ACHN (cell line): ENCODE measurements at places on chromosomes 7 and 10.

GRCh38 chr10:129946859-129947258, 17.2 kb downstream of the EBF3 start:
- no peak for DNase-seq

DNA sequence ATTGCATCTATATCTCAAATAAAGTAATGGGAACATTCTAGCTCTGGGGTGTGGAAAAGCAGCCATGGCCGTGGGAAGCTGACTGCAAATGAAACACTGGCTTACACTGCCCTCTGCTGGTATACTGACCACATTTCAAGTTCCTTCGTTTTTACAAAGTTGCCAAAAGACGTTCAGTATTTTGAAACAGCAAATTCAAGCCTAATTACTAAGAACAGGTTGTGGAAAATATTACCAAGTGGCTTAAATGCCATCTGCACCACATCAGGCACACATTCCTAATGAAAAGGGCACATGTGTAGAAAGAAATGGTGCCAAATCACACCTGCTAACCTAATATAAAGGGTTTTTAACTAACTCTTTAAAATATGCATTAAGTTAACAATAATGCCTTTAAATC, 83.9 kb downstream of the JAZF1 start:
- peak; percentile 70 for DNase-seq

GRCh38 chr10:122115874-122116273, 126.9 kb downstream of the TACC2 start:
- no peak for DNase-seq

- DNase-seq: no peak
Observed at GRCh38 chr7:36951257-36951697, 227.0 kb upstream of the AOAH start.

GRCh38 chr7:155358066-155358947, 60.6 kb downstream of the INSIG1 start:
- DNase-seq: no peak

DNA sequence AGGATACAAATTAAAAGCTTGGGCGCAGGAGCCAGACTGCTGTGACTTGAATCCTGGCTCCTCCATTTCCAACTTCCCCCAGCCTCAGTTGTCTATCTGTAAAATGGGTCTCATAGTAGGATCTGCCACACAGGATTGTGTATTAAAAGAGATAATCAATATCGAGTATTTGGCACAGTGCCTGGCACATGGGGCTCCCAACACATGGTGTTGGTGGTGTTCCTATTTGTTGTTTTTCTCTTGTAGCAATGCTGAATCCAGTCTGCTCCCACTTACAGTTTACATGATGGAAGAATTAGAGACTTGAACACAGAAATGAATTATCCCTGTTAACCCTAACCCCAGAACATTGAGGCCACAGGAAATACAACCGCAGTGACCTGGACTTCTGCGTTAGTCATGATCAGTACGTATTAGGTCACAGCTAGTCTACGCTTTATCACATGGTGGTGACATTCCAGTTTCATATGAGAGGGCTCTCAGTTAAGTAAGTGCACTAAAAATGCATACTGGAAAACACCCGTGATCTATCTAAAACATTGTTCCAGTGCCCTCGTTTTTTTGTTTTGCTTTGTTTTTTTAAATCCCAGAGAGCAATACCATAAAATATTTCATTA, 169.5 kb upstream of the KLF14 start:
- DNase-seq: peak; percentile 88

- DNase-seq: no peak
Observed at GRCh38 chr10:117926491-117926890, 120.2 kb downstream of the RAB11FIP2 start.

DNA sequence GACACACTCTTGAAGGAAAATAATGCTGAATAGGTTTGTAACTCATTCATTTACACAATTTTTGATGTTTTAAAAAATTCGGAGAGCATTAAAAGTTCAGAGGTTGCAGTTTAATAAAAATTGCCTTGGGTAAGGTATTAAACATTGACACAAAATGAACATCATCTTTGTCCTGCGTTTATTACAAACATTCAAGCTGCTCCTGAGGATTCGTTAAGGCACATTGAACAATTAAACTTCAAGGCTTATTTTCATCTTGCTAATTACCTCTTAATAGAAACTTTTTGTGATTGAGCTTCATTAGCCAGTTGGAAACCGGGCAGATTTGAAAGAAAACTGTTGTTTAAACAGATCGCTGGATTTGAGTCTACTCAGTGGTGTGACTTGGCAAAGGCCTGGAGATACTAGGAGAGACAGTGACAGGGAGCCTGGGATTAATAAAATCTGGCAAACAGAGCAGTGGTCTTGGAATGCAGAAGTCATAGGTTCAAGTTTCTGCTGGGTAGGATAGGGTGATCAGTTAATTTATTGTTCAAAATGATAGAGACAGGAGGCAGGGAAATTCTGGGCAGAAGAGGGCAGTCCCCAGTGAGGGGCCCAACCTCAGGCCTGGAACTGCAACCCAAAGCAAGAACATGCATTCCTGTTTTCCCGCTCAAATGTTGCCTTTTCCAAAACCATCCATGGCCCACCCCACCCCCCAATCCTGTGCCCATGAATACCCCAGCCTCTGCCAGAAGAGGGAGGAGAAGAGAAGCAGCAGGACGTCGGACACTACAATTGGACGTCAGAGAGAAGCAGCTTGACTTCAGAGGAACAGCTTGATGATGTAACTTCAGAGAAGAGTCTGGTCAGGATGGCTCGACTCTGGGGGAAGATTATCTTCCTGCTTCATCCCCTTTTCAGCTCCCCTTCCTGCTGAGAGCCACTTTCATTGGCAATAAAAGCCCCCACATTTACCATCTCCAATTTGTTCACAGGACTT, 43.5 kb upstream of the SLC35G1 start:
- DNase-seq: no peak

DNA sequence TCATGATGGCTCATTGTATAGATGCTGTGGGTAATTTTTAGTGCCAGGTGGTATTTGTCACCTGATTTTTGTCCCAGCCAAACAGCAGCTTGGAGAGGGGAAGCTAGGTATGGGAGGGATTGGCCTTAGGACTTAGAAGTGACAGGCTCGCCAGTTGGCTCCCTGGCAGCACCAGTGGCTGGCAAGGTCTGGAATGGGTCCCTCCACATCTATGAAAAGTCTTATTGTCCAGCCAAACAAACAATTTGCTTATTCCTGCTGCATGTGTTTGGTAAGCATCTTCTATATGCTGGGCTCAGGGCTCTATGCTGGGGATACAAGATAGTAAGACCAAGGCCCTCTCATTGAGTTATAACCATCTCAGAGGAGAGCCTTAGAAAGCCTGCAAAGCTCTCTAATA, 42.5 kb downstream of the SORCS3 start:
- DNase-seq: no peak

DNA sequence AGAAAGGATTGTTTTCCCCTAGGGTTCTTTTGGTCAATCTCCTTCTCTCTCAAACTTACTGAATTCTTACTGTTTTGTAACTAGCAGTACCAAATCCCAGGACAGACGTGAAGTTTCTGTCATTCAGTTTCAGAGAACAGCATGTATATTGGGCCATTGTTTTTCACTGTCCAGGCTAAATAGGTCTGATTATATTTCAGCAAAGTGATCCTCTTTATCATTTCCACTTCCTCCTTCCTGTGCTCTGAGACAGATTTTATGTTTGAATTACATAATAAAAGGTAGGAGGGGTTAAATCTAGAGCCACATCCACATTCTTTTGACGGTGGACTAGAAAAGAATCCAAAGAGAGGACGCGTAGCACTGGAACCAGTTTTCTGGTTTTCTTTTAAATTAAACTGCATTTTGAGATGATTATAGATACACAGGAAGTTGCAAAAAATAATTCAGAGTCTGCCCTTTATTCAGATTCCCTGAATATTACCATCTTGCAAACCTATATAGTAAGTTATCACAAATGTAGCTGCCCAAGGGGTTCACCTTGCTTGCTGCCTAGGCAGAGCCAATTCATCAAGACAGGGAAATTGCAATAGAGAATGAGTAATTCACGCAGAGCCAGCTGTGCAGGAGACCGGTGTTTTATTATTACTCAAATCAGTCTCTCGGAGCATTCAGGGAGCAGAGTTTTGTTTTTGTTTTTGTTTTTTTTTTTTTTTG, 40.1 kb downstream of the AKR1E2 start:
- no peak for DNase-seq

- DNase-seq: no peak
Observed at GRCh38 chr10:90732581-90732980, 125.3 kb downstream of the HTR7 start.

- DNase-seq: no peak
Observed at GRCh38 chr10:128875030-128875744, 591.9 kb upstream of the MGMT start.

GRCh38 chr7:128860158-128861073, 2.2 kb upstream of the ATP6V1F start:
- DNase-seq: peak; percentile 29

DNA sequence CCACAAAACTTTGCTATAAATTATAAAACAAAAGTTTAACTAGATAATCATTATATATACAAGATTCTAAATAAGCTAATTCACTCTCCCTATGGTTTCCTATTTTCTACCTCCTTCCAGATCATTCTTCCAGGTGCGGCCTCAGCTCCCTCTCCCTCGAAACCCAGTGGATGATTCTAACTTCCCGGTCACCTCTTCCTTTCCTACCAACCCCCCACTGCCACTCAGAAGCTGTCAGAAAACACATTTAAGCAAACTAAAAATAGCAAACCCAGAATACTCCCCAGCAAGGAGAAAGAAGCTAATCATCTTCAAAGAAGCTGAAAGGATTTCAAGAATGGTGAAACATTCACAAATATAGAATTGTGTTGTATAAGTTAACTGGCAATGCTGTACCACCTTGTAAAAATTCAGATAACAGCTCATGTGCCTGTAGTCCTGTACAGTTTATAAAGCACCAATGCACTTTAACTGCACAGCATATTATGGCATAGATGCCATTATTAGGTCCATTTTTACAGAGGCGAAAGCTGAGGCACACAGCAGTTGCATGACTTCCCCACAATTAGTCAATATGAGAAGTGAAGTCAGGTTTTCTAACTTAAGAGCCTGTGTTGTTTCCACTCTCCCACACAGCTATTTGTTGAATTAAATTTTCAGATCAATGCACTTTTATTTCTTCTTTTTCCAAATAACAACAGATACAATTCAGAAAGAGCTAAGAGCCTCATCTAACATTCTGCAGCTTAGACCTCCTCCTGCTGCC, 13.7 kb upstream of the DNTT start:
- DNase-seq: no peak

DNA sequence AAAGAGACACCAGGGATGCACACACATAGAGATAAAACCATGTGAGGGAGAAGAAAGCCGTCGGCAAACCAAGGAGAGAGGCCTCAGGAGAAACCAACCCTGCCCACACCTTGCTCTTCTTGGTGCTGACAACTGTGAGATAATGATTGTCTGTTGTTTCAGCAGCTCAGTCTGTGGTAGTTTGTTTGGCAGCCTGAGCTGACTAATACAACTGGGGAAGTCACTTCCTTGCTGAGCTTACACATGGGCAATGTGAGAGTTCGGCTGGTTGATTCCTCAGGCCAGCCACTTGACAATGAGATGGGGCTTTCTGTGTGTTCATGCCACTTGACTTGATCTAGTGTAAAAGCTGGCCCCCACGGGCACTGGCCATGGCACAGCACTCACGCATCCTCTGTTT, 271.8 kb downstream of the ABCA13 start:
- no peak for DNase-seq

GRCh38 chr7:14286036-14286435, 296.6 kb upstream of the ETV1 start:
- DNase-seq: no peak

- DNase-seq: peak; percentile 80
Observed at GRCh38 chr10:122113161-122113944, 124.4 kb downstream of the TACC2 start.

DNA sequence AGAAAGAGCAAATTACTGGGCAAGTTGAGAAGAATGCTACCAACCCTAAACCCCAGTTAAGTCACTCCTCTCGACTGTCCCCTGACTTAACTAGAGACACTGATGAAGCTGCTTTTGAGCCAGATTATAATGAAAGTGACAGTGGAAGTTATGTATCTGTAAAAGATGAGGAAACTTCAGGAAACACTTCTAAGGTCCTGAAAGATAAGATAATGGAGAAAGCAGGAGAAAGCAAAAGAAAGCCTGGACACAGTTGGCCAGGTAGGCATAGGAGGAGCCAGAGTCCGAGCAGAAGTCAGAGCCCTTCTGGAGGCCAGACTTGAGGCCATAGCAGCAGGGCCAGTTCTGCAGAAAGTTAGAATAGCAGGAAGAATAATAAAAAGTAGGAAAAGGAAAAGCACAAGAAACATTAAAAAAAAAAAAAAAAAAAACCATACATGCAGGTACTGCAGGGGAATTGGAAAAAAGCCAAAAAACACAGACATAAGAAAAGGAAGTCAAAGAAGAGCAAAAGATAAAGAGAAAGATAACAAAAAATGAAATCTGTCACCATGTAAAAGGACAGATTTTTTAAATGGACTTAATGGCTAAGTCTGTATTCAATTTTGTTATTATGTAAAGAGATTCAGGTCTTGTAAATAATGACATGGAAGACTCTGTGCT, 101.0 kb upstream of the KCNMA1 start:
- no peak for DNase-seq

DNA sequence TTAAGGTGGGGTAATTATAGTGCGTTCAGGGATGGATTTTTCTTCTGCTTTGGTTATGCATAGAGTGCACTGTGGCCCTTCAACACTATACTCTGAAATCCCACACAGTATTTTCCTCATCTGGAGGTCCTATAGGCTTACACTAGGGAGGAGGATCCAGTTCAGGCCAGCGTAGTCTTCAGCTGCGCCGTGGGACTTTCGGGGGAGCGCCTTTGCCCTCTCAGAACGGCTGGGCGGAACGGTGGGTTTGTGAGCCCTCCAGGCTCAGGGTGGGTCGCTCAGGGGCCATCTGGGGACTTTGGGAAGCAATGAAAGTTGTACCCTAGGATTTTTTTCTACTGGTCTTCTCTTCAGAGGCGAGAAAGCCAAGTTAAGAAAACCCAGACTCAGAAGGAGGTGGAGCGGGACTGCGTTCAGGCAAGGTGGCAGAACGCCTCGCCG, 652 bp upstream of the VPS26A start:
- peak; percentile 75 for DNase-seq

DNA sequence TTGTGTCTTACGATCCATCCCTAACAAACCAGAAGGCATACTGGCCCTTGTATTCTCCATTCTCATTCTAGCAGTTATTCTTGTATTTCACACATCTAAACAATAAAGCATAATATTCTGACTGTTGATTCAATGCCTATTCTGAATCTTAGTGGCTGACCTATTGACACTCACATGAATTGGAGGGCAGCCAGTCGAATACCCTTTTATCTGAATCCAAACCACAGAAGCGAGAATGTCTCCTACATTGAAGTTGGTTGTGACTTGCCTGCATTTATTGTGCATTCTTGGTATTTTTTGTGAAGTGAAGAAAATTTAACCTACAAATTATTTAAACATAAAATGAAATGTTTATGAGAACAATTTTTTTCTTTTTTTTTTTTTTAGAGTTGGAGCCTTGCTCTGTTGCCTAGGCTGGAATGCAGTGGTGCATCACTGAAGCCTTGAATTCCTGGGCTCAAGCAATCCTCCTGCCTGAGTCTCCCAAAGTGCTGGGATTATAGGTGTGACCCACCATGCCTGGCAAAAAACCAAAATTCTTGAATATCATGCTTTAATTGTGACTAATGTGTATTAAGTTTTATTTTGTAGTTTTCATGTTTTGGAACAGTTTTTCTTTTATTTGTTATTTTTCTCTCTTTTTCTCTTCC, 22.7 kb downstream of the EXOC4 start:
- peak; percentile 36 for DNase-seq

- DNase-seq: no peak
Observed at GRCh38 chr7:158278745-158279320, 308.8 kb downstream of the PTPRN2 start.

GRCh38 chr7:139431459-139431858, 52.0 kb downstream of the KLRG2 start:
- DNase-seq: no peak
